ENCODE measurements at places on chromosomes 5 and 9.
A peak's percentile ranks its signal among the peaks of the same experiment; 100 is the strongest.

DNA sequence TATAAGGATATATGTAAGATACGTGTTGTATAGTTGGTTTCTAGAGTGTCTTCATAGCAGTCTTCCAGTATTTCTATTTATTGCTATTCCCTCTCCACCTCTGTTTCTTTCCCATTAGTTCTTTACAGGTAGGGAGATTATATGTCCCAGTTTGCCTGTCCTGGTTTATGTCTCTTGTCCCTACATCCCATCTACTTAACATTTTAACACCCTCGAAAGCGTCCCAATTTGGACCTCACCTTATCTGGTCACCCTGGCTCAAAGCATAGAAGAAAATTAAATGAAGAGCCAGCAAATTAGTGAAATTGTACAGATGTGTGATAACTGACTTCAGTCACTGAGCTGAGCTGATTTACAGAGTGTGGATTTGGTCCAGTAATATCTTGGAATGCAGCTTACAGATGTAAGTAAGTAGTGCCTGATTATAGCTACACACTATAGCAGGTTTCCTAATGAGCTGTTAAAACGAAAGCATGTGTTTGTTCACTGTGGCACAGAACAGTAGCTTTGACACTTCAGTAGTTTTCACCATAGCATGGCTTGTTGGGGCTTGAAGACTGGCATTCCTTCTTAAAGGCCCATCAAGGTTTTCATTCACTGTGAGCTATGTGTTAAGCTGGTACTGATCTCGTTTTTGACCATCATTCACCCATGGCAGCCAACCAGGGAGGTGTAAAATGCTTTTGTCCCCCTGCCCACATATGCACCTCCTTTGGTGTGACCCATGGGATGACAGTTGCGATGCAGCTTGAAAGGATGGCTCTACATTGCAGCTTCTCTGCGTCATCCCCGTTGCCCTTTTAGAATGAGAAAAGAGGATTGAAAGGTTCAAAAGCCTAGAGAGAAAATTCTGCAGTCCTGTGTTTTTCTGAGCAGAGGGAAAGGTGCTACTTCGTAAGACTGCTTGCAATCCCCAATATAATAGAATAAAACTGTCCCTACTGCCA, 192.1 kb upstream of the DMRT1 start:
- no peak for DNase-seq

- DNase-seq, result no peak
Measured at GRCh38 chr9:126783949-126784348, 20.9 kb upstream of the ZBTB43 start.

GRCh38 chr5:89071101-89071940, 188.3 kb upstream of the MEF2C start:
- no peak for DNase-seq

GRCh38 chr5:60649288-60649917, 50.6 kb downstream of the DEPDC1B start:
- no peak for DNase-seq

GRCh38 chr9:127930231-127931091, at the start of gene PIP5KL1:
PIP5KL1 (minus strand) TSS chr9:127930777; CDS start chr9:127930752, 25 bp downstream.
- no peak for DNase-seq

GRCh38 chr5:100863739-100864138, 39.3 kb downstream of the ST8SIA4 start:
- DNase-seq, result no peak

DNA sequence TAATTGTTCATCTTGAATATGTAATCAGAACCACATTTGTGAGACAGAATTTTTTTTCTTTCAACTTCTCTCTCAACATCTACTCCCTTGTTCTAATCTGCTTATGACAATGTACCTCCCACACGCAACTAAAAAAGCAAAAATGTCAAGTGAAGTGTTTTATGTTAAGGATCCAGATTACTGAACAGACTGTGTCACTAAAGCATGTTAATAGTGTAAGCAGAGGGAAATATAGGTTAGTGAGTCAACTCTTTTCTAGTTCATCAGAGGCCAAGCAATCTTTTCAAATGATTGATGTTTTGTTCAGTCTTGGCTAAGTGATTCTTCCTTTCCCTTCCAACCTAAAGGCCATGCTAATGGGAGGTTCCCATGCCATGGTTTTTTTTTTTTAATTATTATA, 34.7 kb upstream of the IDNK start:
- no peak for DNase-seq

- no peak for DNase-seq
Measured at GRCh38 chr5:60611099-60611740, 88.7 kb downstream of the DEPDC1B start.

DNA sequence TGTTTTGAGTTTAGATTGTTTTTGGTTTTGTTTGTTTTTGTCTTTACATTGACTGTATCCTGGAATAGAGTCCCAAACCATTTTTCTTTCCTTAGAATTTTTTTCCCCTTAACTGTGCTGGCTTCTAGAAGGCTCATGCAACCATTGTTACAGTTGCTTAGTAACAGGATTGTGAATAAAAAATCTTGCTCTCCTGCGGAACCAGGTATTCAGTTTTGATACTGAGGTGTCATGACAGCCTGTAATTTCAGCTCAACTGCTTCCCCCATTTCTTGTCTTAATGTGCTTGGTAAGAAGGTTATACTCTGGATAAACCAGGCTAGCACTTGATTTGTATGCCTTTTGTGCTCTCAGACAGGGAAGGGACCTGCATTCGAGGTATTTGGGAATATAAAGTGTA, 42.1 kb downstream of the FOCAD start:
- DNase-seq, result no peak

- DNase-seq, result no peak
Measured at GRCh38 chr5:149486726-149487635, 64.3 kb downstream of the CSNK1A1 start.

DNA sequence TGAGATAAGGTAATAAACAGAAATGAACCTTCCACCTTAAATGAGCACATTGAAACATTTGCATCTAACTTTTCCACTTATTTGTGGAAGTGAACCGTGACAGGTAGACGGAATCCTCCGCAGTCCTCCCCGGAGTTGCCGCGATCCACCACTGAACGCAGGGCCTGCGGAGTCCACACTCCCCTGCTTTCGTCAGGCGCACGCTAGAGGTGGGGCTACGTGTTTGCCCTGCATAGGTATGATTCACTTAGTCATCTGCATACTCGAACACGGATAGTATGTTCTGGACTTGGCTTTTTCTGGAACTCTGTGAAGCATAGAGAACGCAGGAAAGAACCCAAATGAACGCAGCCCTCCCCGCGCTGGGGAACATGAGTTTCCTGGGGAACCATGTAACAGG, 272.8 kb upstream of the IRX4 start:
- DNase-seq, result no peak

DNA sequence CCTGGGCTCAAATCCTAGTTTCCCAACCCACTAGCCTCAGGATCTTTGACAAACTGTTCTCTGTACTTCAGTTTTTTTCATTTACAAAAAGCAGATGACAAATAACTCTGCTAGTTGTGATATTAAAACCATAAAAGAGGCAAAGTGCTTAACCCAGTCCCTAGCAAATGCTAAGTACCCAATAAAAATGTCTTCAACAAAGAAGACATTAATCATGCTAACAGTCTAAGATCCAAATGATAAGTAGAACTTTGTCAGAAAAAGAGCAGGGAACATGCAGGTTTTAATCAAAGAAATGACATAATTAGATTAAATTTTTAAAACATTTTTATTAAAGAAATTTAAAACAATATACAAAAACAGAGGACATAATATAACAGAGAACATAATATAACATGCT, 203.0 kb upstream of the ADRA1B start:
- DNase-seq, result no peak

DNA sequence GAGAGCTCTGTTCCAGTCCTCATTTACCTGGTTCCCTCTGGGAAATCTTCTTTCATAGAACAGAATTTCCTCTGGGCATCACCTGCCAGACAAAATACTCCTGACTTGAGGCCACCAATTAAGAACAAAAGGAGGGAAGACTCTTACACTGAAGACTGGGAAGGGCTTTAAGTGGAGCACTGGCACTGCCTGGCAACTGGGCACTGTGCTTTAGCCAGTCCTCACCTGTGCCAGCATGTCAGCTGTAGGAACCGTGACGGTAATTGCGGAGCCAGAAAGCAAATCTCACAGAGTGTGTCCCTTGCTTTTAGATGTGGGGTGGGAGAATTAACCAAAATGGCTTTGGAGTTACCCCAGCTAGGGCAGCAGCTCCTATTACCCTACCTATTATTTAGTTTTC, 40.6 kb downstream of the FAM219A start:
- no peak for DNase-seq

DNA sequence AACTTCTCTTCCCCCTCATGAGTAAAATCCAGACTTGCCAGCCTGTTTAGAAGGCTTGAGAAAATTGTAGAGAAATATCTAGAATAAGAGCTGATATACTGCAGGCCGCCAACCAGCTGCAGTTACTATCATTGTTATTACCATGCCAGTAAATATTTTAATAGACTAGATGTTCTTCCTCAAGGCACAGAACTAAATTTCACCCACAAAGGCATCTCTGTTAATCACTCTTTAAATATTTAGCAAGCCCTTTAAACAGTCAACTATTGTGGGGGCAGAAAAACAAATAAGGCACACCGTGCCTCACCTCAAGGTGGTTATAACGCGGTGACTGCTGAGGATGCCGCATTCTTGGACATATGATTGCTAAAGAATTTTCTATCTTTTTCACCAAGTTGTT, 147.0 kb downstream of the SPOCK1 start:
- DNase-seq, result no peak

DNA sequence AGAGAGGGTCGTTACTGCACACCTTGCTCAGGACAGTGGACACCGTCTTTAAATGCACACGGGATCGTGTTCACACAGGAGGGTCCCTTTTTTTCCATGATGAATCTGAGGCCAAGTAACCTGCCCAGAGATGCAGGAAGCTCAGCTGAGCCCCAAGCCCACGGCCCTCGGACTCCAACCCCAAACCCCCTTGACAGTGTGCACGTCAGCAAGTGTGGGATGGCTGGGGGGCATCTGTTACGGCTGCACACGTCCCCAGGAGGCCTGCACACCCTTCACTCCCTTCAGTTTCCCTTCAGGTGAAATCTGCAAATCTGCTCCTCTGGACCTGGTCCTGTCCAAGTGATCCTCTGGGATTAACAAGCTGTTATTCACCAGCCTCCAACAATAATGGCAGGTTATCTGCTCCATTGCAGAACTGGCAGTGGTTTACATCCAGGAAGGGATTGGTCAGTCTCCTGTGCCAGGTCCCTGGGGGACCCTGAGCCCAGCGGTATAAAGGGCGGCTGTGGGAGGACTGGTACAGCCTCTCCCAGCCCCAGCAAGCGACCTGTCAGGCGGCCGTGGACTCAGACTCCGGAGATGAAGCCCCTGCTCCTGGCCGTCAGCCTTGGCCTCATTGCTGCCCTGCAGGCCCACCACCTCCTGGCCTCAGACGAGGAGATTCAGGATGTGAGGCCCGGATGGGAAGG, at the start of gene LCN1:
LCN1 (plus strand) TSS at position 525 of the 692 bp plus-strand sequence; CDS start at position 583, 58 bp downstream.
- no peak for DNase-seq

GRCh38 chr5:61731267-61731945, 399.3 kb downstream of the ZSWIM6 start:
- no peak for DNase-seq

DNA sequence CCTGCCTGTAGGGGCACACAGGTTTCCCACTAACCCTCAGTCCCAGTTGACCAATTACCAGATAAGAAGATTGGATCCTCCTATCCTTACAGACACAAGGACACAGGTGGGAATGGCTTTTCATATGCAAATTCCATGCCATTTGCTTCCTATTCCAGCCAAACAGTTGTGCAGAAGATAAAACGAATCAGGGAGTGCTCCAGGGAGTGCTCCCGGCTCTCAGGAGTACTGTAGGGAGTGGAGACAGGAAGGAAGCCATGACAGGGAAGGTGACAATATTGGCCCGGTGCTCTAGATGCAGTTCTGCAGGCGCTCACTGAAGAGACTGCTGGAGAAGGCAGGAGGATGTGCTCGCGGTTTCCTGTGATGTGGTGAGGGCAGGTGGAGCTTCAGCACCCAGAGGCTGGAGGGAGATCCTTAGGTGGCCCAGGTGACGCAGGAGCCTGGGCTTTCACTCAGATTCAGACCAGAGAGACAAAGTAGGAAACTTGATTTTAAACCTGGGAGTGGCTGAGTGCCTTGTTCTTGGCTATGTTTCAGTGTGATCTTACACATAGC, 260.0 kb downstream of the AUH start:
- peak; percentile 33 for DNase-seq

- no peak for DNase-seq
Measured at GRCh38 chr5:126488443-126489065, 65.3 kb downstream of the GRAMD2B start.

DNA sequence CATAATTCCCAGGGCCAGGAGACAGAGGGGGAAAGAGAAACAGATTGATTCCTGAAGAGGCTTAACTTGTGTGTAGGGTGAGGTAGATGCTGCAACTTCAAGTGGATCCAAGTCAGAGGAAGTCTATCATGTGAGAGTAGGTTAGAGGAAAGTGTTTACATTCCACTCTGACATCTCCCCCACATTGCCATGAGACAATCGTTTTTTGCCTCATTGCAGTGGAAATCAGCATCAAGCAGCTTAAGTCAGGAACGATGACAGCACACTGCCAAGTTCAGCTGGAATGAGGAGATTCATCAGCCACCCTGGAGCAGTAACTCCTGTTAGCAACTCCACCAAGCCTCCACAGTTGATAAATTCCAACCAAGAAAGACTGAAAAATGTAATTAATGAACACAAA, 689.7 kb upstream of the MEF2C start:
- no peak for DNase-seq

DNA sequence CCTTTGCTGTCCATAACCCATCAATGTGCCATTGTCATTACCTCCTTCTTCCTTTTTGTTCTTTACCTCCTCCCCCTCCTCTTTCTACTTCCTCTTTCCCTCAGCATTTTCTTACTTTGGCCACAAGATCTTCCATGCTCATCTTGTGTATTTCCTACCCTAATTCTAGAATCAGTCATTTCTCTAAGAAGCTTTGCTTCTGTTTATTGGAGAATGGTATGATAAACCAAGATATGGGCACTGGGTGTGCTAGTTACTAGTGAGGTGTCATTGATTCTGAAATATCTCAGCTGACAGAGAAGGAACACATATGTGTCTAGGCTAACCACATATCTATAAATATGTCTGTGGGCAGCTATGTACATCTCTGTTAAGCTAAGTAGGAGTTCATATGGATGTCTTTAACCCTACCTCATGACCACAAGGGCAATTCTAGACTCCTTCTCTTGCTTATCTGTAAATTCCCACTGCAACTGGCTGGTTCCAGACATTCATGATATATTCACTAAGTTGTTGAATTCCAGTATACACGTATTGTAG, 2051.3 kb upstream of the CDH9 start:
- DNase-seq, result no peak

- no peak for DNase-seq
Measured at GRCh38 chr5:19208397-19208796, 779.6 kb downstream of the CDH18 start.

GRCh38 chr5:92713335-92713743, 867.7 kb downstream of the NR2F1-AS1 start:
- no peak for DNase-seq

DNA sequence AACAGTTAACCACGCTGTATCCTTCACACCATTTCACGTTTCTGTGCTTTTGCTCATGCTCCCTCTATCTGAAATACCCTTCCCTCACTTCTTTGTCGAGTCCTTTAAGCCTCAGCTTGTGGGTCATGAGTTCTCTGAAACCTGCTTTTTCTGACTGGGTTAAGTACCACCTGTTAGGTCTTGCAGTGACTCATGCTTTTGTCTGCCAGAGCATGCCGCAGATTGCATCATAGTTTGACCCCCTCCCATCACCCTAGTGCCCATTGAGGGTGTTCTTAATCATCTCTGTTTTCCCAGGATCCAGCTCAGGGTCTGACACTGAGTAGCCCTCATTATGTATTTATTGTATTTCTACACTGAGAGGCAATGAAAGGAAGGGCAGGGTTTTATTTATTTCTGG, 190.2 kb downstream of the ASTN2 start:
- no peak for DNase-seq

- no peak for DNase-seq
Measured at GRCh38 chr5:89313804-89314588, 431.0 kb upstream of the MEF2C start.
